ENCODE measurements at places on chromosomes 4 and X. TPM values are rescaled to one million over a fixed set of nuclear protein-coding genes. Genes with fewer than 3 reads are reported as not detected.

- no peaks in the 10 kb centered on the region for H3K36me3 ChIP-seq
- H3K4me3 ChIP-seq: no peak overlapping the region
- no peak for DNase-seq
- H3K27ac ChIP-seq: no peak overlapping the region
- H3K4me1 ChIP-seq: no peaks in the 10 kb centered on the region
Measured at GRCh38 chrX:110684653-110685052, 111.0 kb downstream of the CHRDL1 start.

DNA sequence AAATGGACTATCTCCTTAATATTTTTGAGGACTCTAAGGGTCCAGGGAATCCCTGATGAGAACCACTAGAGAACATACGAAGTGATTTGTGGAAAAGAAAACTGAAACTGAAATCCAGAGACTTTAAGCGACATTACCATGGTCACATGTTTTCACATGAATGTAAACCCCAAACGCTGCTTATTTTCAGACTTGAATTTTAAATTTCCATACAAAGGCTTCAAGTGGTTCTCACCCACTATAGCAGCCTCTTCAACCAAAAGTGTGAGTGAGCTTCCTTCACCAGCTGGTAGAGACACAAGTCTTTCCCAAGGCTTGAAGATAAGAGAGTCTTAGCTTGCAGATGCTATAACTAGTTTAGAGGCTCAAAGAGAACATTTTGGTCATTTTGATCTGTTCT, 232.7 kb downstream of the MGST2 start:
- no peaks in the 10 kb centered on the region for H3K27me3 ChIP-seq
- peaks cover 19% of the 10 kb centered on the region for H3K4me1 ChIP-seq
- no peak overlapping the region for H3K4me3 ChIP-seq
- H3K36me3 ChIP-seq: no peaks in the 10 kb centered on the region

DNA sequence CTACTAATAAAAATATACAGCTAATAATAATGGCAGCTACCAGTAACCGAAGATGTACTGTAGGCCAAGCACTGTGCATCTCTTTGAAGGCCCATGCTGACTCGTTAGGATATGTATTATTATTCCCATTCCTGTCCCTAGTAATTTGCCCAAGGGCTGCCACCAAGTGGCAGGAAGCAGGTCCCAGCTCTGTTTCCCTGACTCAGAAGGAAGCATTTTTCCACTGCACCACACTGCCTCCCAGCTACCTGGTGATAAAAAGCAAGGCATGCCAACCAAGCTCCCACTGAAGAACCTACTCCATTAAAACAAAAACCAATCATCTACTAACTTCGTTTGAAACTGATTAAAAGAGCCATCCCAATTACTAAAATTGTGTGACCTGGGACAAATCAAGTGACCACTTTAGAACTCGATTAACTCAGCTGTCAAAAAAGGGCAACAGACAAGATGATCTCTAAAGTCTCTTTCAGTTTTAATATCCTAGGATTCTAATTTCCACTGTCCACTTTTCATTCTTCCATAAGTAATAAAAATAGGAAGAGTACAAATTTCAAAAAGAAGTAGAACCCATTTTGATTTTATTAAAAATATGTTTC, 24.3 kb upstream of the PGM2 start:
- no peak overlapping the region for H3K4me3 ChIP-seq
- no peak for DNase-seq
- peaks cover 16% of the 10 kb centered on the region for H3K27me3 ChIP-seq
- no peaks in the 10 kb centered on the region for H3K4me1 ChIP-seq
- H3K36me3 ChIP-seq: no peaks in the 10 kb centered on the region

GRCh38 chr4:164761746-164762275, 7.9 kb downstream of the SMIM31 start:
- H3K4me1 ChIP-seq: no peaks in the 10 kb centered on the region
- peaks cover 9% of the 10 kb centered on the region for H3K27me3 ChIP-seq
- DNase-seq: no peak
- H3K36me3 ChIP-seq: no peaks in the 10 kb centered on the region
- H3K27ac ChIP-seq: no peak overlapping the region

- no peak overlapping the region for H3K4me3 ChIP-seq
- H3K4me1 ChIP-seq: peaks cover 18% of the 10 kb centered on the region
- no peak for DNase-seq
- peaks cover 53% of the 10 kb centered on the region for H3K36me3 ChIP-seq
- no peak overlapping the region for H3K27ac ChIP-seq
Measured at GRCh38 chr4:77893451-77893850, 30.8 kb downstream of the MRPL1 start.

DNA sequence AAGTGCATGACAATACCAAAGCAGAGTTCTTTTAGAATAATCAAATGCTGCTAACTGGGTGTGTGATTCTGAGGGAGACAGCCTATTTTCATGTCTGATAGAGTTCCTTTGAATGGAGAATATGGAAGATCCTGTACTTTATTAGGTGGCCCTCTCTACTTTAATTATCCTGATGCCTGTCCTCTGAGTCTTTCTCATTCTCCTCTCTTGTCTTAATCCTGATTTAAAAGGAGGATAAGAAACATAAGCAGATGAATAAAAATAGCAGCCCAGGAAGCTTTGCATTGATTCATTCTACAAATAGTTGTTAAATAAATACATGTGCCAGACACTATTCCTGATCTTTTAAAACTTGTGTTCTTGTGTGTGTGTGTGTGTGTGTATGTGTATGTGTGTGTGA, 387.3 kb downstream of the SPRY1 start:
- no peak overlapping the region for H3K27ac ChIP-seq
- DNase-seq: no peak
- H3K4me1 ChIP-seq: no peaks in the 10 kb centered on the region
- H3K4me3 ChIP-seq: no peak overlapping the region
- no peaks in the 10 kb centered on the region for H3K27me3 ChIP-seq

GRCh38 chr4:158411269-158411668, 110.4 kb upstream of the RXFP1 start:
- no peaks in the 10 kb centered on the region for H3K27me3 ChIP-seq
- H3K36me3 ChIP-seq: no peaks in the 10 kb centered on the region
- H3K4me1 ChIP-seq: no peaks in the 10 kb centered on the region
- no peak overlapping the region for H3K27ac ChIP-seq
- H3K4me3 ChIP-seq: no peak overlapping the region

- no peak overlapping the region for H3K4me3 ChIP-seq
- no peaks in the 10 kb centered on the region for H3K27me3 ChIP-seq
- H3K36me3 ChIP-seq: peaks cover 20% of the 10 kb centered on the region
- H3K4me1 ChIP-seq: no peaks in the 10 kb centered on the region
- no peak for DNase-seq
Measured at GRCh38 chrX:54818221-54818620, 10.7 kb downstream of the MAGED2 start.

- H3K27ac ChIP-seq: no peak overlapping the region
- H3K36me3 ChIP-seq: no peaks in the 10 kb centered on the region
- no peaks in the 10 kb centered on the region for H3K4me1 ChIP-seq
- no peak for DNase-seq
- H3K27me3 ChIP-seq: no peaks in the 10 kb centered on the region
Measured at GRCh38 chrX:103453655-103454054, 65.6 kb downstream of the RAB40A start.

GRCh38 chrX:57904176-57904880, 5.9 kb downstream of the ZXDA start:
- H3K27me3 ChIP-seq: no peaks in the 10 kb centered on the region
- peaks cover 5% of the 10 kb centered on the region for H3K36me3 ChIP-seq
- H3K4me3 ChIP-seq: no peak overlapping the region
- DNase-seq: no peak
- H3K27ac ChIP-seq: no peak overlapping the region

GRCh38 chr4:168812806-168813205, 197.2 kb downstream of the CBR4 start:
- H3K4me3 ChIP-seq: no peak overlapping the region
- peaks cover 6% of the 10 kb centered on the region for H3K4me1 ChIP-seq
- H3K27ac ChIP-seq: no peak overlapping the region
- no peak for DNase-seq
- H3K36me3 ChIP-seq: no peaks in the 10 kb centered on the region
- H3K27me3 ChIP-seq: peaks cover 42% of the 10 kb centered on the region

- no peaks in the 10 kb centered on the region for H3K27me3 ChIP-seq
- no peak overlapping the region for H3K27ac ChIP-seq
- H3K36me3 ChIP-seq: no peaks in the 10 kb centered on the region
- no peak overlapping the region for H3K4me3 ChIP-seq
Measured at GRCh38 chr4:156217236-156217635, 263.6 kb upstream of the CTSO start.

- DNase-seq: no peak
- H3K4me1 ChIP-seq: peaks cover 13% of the 10 kb centered on the region
- H3K36me3 ChIP-seq: peaks cover 14% of the 10 kb centered on the region
- no peak overlapping the region for H3K4me3 ChIP-seq
- no peaks in the 10 kb centered on the region for H3K27me3 ChIP-seq
Measured at GRCh38 chrX:110218591-110218990, 99.3 kb downstream of the AMMECR1 start.

DNA sequence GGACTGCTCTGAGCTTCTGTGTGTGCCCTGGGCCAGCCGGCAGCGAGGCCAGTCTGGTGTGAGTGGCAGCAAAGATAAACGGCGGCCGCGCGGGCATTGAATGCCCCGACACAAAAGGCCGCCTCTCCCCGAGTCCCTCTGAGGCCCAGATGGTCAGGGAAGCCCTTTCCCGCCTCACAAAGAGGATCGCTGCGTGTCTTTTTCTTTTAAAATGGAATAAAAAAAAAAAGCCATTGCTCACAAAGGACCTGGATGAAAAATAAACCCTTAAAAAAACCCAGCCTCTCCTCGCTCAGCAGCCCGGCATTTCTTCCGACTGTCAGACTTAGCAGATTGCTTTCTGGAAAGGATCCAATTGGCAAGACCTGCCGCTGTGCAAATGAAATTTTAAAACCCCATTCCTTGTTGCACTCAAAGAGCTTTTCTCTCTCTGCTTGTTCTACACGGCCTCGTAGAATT, 578.7 kb downstream of the BCOR start:
- H3K4me1 ChIP-seq: no peaks in the 10 kb centered on the region
- no peak for DNase-seq
- no peaks in the 10 kb centered on the region for H3K27me3 ChIP-seq
- H3K27ac ChIP-seq: no peak overlapping the region
- no peaks in the 10 kb centered on the region for H3K36me3 ChIP-seq

DNA sequence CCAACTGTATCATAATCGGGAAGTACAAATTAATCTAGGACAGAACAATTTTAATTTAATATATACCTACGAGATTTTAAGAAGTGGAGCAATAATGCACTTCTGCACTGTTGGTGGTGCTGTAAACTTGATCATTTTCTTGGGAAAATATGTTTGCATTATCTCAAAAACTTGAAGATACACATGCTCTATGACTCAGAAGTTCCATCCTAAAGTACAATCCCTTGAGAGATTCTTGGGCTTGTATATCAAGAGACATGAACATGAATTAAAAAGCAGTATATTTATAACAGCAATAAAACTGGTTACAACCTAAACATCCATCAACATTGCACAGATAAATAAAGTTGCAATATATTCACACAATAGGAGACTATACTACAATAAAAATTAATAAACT, 168.8 kb downstream of the CLCN4 start:
- no peak for DNase-seq
- H3K36me3 ChIP-seq: no peaks in the 10 kb centered on the region
- H3K4me1 ChIP-seq: no peaks in the 10 kb centered on the region
- no peaks in the 10 kb centered on the region for H3K27me3 ChIP-seq

- no peaks in the 10 kb centered on the region for H3K4me1 ChIP-seq
- H3K4me3 ChIP-seq: no peak overlapping the region
- H3K36me3 ChIP-seq: peaks cover 20% of the 10 kb centered on the region
- no peak overlapping the region for H3K27ac ChIP-seq
- no peaks in the 10 kb centered on the region for H3K27me3 ChIP-seq
- no peak for DNase-seq
Measured at GRCh38 chr4:2341911-2342652, 76.4 kb downstream of the ZFYVE28 start.

GRCh38 chrX:150205011-150205410, 158.1 kb upstream of the MAMLD1 start:
- H3K27me3 ChIP-seq: peaks cover under 1% of the 10 kb centered on the region
- H3K4me1 ChIP-seq: peaks cover 11% of the 10 kb centered on the region
- no peak overlapping the region for H3K4me3 ChIP-seq
- no peak overlapping the region for H3K27ac ChIP-seq
- no peak for DNase-seq

GRCh38 chrX:46311581-46312120, 233.6 kb downstream of the ZNF674 start:
- no peak overlapping the region for H3K4me3 ChIP-seq
- no peaks in the 10 kb centered on the region for H3K36me3 ChIP-seq
- no peak overlapping the region for H3K27ac ChIP-seq
- H3K27me3 ChIP-seq: no peaks in the 10 kb centered on the region
- peaks cover 15% of the 10 kb centered on the region for H3K4me1 ChIP-seq
- DNase-seq: no peak

DNA sequence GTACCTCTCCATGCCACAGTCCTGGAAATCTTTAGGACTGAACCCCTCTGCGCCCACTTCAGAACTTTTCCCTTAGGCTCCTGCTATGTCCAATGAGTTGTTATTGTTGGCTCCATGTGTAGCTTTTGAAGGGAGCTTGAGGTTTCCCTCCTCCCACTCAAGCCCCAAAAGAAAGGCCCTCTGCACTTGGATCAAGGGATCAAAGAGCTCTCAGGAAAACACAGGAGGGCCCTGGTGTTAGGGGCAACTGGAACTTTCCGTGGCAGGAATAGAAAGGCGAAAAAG, 135.0 kb downstream of the RASL11B start:
- H3K36me3 ChIP-seq: no peaks in the 10 kb centered on the region
- H3K4me3 ChIP-seq: no peak overlapping the region
- no peak for DNase-seq
- H3K27ac ChIP-seq: no peak overlapping the region
- H3K4me1 ChIP-seq: no peaks in the 10 kb centered on the region

- H3K4me1 ChIP-seq: no peaks in the 10 kb centered on the region
- H3K36me3 ChIP-seq: no peaks in the 10 kb centered on the region
- no peak overlapping the region for H3K4me3 ChIP-seq
- DNase-seq: no peak
Measured at GRCh38 chr4:30912098-30912714, 192.0 kb downstream of the PCDH7 start.

DNA sequence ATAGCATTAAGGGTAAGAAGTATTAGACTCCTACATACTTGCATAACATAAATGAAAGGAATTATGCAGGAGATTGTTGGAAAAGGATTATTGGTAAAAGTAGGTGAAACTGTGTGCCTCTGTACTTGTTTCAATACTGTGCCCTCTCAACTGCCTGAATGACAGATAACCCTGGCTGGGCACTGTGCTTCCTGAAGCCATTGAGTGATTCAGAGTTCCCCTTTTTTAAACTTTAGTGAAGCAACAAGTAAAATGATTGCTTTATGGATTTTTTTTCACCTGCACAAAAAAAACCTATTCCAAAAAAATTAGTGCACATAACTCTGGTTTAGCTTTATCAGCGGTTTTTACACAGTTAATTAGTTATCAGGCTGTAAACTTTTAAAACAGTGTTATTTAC, 204.8 kb downstream of the TRAM1L1 start:
- H3K36me3 ChIP-seq: no peaks in the 10 kb centered on the region
- no peaks in the 10 kb centered on the region for H3K27me3 ChIP-seq
- DNase-seq: no peak
- no peak overlapping the region for H3K27ac ChIP-seq
- no peaks in the 10 kb centered on the region for H3K4me1 ChIP-seq

GRCh38 chr4:73874386-73874785, 5.2 kb downstream of the CXCL1 start:
- H3K4me3 ChIP-seq: no peak overlapping the region
- H3K36me3 ChIP-seq: no peaks in the 10 kb centered on the region
- no peak overlapping the region for H3K27ac ChIP-seq
- no peaks in the 10 kb centered on the region for H3K4me1 ChIP-seq
- peaks cover 4% of the 10 kb centered on the region for H3K27me3 ChIP-seq
- DNase-seq: no peak

TRIM61 gene
- total RNA-seq: 1.1 TPM

EREG gene
- not detected for total RNA-seq

GPRASP1 gene
- total RNA-seq: 1.6 TPM

FLNA gene
- total RNA-seq: 1,571 TPM

STARD8 gene
- 3.7 TPM for total RNA-seq

ZBTB49 gene
- 6.6 TPM for total RNA-seq

SMPX gene
- not detected for total RNA-seq

PASD1 gene
- total RNA-seq: not detected

QRFPR gene
- not detected for total RNA-seq

Measured in activated CD4-positive, alpha-beta memory T cell treated with anti-CD3 and anti-CD28 coated beads, Interleukin-2, amount 10 ng/mL, durations not matched to agents 7 days and 5 days (primary cell).